Karpas-422 (cell line): ENCODE measurements at places on chromosomes 1 and 21. TPM values are rescaled to one million over a fixed set of nuclear protein-coding genes. Genes with fewer than 3 reads are reported as not detected.

DNA sequence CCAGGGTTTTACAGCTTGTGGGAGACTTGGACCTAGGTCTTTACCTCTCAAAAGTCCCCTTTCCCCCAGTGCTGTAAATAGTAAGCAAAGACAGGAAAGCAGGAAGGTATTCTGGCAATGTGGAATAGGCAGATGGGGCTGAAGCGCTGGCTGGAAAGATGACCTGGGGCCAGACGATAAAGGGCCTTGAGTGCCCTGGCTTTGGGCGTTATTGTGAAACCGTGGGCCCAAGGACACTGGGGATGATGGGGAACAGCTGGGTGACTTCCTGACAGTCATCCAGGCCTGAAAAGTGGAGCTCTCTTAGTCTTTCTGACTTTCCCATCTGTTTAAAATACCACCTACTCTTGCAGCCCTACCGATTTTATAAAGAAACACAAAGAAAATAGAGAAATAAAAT, 16.3 kb downstream of the URB2 start:
- no peak for DNase-seq
- H3K4me3 ChIP-seq: no peak overlapping the region
- peaks cover 31% of the 10 kb centered on the region for H3K4me1 ChIP-seq
- H3K27ac ChIP-seq: no peak overlapping the region

GRCh38 chr1:14639291-14640050, 41.0 kb downstream of the KAZN start:
- no peaks in the 10 kb centered on the region for H3K4me1 ChIP-seq
- H3K27me3 ChIP-seq: no peaks in the 10 kb centered on the region
- H3K4me3 ChIP-seq: no peak overlapping the region
- no peak overlapping the region for H3K27ac ChIP-seq
- no peaks in the 10 kb centered on the region for H3K36me3 ChIP-seq
- DNase-seq: no peak

GRCh38 chr1:165734906-165735305, 33.8 kb downstream of the TMCO1 start:
- no peak for DNase-seq
- peaks cover 11% of the 10 kb centered on the region for H3K4me1 ChIP-seq
- H3K4me3 ChIP-seq: no peak overlapping the region
- H3K27me3 ChIP-seq: no peaks in the 10 kb centered on the region
- peaks cover 5% of the 10 kb centered on the region; the same call in 1 of the 2 replicates for H3K36me3 ChIP-seq

DNA sequence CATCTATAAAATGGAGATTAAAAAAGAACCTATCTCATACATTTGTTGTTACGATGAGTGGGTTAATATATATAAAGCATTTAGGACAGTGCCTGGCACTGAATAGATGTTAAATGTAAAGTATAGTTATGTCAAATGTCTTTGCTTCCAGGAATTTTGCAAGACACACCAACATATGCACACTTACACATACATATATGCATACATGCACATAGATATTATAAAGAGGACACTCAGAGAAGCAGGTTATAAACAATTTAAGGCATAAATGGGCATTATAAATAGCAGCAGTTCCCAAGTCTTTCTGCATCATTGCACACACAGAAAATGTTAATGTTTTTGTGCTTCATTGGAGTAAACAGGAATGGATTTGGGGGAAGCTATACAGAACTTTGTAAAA, 13.3 kb downstream of the CYP4X1 start:
- no peaks in the 10 kb centered on the region for H3K4me1 ChIP-seq
- no peak for DNase-seq
- H3K27me3 ChIP-seq: no peaks in the 10 kb centered on the region; the same call in 1 of the 2 replicates
- no peak overlapping the region for H3K4me3 ChIP-seq
- H3K27ac ChIP-seq: no peak overlapping the region
- H3K36me3 ChIP-seq: no peaks in the 10 kb centered on the region

The CRYAA gene
- not detected in 2 replicates for total RNA-seq

The NEGR1 gene
- total RNA-seq: not detected in 2 replicates

The KCNA3 gene
- not detected in 2 replicates for total RNA-seq
